D721Med (cell line): ENCODE measurements at places on chromosomes 6 and 20.

DNA sequence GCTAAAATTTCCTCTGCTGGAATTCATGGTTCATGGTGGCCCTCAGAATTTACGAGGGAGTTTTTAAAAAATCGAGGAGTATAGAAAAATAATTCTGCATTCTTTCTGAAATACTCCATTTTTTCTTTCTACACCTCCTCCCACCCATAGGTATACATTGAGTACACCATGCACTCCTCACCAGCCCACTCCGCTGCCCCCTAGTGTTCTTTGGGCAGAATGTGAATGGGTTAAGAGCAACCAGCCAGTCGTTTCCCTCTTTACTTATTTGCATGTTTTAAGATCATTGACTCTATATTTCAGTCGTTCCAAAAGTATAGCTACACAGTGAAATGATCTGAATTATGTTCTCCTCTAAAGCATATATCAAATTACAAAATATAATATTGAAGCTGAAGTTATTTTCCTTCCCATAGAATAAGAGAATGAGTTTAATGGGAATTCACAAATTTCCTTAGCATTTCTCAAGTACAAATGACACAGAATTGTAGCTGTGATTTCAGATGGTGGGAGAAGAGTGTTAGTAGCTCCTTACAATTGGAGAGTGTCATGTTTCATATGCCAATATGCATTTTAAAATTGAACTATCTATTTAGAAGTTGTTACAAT, 977.7 kb upstream of the SLC35B3 start:
- no peak for DNase-seq

DNA sequence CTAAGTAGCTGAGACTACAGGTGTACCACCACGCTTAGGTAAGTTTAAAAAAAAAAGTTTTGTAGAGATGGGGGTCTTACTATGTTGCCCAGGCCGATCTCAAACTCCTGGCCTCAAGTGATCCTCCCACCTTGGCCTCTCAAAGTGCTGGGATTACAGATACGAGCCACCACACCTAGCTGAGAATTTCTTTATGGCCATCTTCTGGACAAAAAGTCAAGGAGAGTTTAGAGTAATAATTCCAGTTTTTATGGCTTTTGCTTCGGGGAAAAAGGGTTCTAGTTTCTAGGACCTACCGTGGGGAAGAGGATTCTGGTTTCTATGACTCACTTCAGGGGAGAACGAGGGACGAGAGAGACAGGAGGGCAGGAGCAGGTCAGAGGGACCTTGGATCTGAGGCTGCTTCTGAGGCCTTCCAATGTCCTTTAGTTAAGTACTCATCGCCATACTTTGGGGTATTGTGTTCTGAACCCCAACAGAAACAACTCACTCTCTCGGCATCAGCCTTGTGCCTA, 69.3 kb upstream of the IER3 start:
- DNase-seq = no peak

DNA sequence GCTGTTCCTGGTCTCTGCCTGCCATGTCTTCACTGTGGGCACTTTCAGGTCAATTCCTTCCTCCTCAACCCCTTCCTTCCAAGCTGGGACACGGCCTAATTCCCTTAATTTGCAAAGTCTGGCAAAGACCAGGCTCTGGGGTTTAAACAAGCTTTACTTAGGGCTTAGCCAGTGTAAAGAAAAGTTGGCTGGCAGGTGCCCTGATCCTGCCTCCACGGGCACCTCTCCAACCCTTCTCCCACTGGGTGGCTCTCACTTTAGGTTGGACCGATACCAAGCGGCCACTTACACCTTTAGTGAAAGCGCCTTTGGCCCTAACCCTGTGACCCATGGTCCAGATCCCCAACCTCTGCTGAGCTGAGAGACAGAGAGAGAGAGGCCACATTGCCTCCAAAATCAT, 13.7 kb upstream of the MLN start:
- no peak for DNase-seq

- DNase-seq = no peak
These were observed 42.0 kb downstream of the TPD52L1 start for GRCh38 chr6:125195526-125195925.

DNA sequence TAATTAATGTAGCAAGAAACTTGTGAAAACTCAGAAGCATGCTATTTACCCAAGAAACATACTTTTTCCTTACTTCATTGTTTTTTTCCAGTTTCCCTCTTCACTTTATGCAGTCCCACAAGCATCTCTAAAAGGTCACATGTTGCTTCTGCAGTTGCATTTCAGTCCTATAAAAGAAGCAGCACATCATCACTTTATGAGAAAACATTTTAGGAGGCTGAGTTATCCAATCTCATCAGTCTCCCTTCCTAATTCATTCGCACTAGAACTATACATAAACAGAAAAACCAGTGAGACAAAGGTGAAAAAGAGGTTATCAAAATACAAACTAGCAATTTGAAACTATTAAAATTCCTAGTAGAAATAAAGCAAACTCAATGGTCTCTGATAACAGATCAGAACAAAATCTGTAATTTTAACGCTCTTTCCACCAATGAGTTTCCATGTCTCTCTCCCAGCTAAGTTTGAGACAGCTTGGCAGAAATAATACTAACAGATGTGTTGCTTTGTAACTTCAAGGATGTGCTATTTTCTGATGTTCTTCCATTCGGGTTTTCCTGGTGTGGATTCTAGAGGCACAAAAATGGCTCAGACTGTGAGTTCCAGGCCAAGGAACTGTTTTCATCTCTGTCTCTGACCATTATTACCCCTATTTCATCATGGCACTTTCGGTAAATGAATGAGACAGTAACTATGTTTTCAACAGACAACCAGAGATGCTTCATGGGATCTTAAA, 48.4 kb downstream of the ZHX3 start:
- no peak for DNase-seq

- DNase-seq = no peak
These were observed 53.7 kb downstream of the TOP1 start for GRCh38 chr20:41082306-41082705.

- DNase-seq = no peak
These were observed 39.5 kb downstream of the SPDEF start for GRCh38 chr6:34516391-34517324.
